Activated T-helper 1 cell treated with anti-CD3 and anti-CD28 coated beads, Interleukin-2, amount 50 U/mL, for 16 hours (primary cell): ENCODE measurements at places on chromosomes 3 and 15.

GRCh38 chr3:160140756-160141155, 84.5 kb upstream of the C3orf80 start:
- no peak for DNase-seq

DNA sequence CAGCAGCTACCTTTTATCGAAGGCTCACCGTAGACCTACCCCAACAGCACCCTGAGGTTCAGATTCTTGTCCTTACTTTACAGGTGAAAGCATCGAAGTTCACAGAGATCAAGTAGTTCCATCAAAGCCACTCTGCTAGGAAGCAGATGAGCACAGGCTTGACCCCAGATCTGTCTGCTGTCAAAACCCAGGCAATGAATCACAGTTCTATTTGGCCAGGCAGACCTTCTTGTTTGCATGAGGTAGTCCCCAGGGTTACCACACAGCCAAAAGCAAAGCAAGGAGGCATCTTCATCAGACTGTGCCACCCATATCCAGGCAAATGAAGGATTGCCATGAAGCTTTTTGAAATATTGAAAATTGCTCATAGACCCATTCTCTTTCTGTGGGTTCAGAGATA, 33.0 kb downstream of the HES1 start:
- no peak for DNase-seq

- DNase-seq = no peak
Observed at GRCh38 chr3:41224120-41224806, 25.0 kb downstream of the CTNNB1 start.

- no peak for DNase-seq
Observed at GRCh38 chr15:101056366-101057334, 137.5 kb downstream of the LRRK1 start.

GRCh38 chr3:52530918-52531826, 2.5 kb downstream of the NT5DC2 start:
- DNase-seq = no peak
